ENCODE measurements at places on chromosomes 16 and 17. TPM values are rescaled to one million over a fixed set of nuclear protein-coding genes. Genes with fewer than 3 reads are reported as not detected.

Gene PARN
- 24.6 TPM for total RNA-seq

Gene KCNH4
- 0.05 TPM for total RNA-seq

GRCh38 chr17:78127239-78127887 lies 1.2 kb downstream of the TMC6 start:
- DNase-seq = no peak

DNA sequence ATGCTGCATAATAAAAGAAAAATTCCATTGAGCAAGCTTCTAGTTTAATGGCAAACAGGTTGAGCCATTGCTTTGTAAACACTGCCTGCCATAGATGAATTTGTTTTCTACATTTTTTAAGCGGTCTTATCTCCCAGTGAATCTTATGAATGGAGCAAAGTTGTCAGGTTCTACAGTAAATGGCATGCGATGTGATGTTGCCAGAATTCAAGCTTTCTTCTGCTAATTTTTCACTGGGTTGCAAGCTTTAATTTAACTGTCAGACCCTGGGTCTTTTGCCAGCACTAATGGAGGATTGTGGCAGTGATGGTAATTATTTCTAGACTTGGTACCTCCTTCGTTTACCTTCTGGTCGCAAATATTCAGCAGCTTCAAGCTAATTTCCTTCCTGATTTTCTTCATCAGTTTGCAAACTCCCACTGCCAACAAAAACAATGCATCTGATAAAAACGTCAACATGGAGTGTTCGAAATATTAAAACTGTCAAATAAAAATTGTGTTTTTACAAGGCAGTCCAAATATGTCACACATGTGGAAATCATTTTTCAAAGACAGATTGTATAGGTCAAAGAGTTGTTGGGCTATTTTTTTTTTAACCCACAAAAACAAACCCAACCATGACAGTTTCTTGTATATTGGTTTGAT lies 274.2 kb upstream of the ERCC4 start:
- no peak for DNase-seq

GRCh38 chr16:22192261-22193062 lies 13.6 kb upstream of the EEF2K start:
- DNase-seq = no peak

GRCh38 chr17:31272803-31273202 lies 24.2 kb downstream of the OMG start:
- DNase-seq = no peak

DNA sequence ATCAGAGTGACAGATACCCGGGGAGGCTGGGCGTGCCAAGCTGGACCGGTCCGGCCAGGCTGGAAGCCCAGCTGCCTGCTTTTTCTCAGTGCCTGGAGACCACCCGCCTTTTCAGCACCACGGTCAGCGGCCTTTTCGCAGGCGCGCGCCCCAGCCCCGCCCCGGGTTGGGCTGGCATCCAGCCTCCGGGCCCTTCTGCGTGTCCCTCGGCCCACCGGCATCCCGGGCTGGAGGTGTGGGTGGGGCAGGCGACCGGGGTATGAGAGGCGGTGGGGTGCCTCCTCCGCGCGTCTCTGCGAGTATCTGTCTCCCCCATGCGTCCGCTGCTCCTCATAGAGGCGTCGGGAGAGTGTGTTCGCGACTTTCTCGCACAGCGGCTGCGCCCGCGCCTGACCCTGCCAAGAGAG lies 102.5 kb downstream of the MRM1 start:
- DNase-seq = no peak
